Muscle of leg (tissue), 16 donors: ENCODE measurements at places on chromosomes 13 and 19.
A peak's percentile ranks its signal among the peaks of the same experiment; 100 is the strongest.

- peak overlapping the region; percentile 48 for H3K27ac ChIP-seq
- H3K4me1 ChIP-seq, result peaks cover 11% of the 10 kb centered on the region
- H3K36me3 ChIP-seq, result no peaks in the 10 kb centered on the region
- DNase-seq, result no peak
- H3K27me3 ChIP-seq, result no peaks in the 10 kb centered on the region
Measured at GRCh38 chr13:48578516-48579164, 45.8 kb upstream of the RCBTB2 start.

DNA sequence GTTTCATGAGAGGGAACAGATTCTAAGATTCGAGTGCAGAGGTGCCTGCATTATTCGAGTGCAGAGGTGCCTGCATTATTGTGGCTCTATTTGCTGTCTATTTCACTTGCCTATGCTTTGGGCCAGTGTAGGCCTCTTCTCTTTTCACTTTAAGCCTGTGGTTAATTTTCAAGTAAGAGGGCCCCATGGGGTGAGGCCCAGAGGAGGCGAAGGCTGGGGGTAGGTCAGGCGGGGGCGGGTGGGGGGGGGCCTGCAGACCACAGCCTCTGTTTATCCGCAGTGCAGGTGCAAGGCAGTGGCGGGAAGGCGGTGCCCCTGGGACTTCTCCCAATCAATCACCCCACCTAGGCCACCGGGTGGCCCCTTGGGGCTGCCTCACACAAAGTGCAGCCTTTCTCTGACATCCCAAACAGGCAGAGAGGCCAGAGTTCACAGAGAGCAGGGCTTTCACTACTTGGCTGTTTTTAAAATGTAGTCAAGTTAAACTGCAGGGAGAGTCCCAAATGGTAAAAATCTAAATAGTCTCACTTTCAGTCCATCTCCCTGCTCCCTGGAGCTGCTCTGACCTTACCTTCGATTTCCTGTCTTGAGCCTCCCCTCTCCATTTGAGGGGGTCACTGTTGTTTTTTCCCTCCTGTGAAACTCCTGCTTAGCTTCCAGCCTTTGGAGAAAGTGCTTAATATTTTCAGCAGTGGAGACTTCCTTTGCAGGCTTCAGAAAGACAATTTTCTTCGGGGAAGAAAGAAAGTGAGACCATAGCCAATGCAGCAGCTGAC is 249.0 kb downstream of the DLEU7 start:
- peak; percentile 83 for DNase-seq
- peaks cover 32% of the 10 kb centered on the region for H3K4me1 ChIP-seq
- H3K27ac ChIP-seq, result peak overlapping the region; percentile 78
- H3K4me3 ChIP-seq, result no peak overlapping the region
- H3K36me3 ChIP-seq, result no peaks in the 10 kb centered on the region

DNA sequence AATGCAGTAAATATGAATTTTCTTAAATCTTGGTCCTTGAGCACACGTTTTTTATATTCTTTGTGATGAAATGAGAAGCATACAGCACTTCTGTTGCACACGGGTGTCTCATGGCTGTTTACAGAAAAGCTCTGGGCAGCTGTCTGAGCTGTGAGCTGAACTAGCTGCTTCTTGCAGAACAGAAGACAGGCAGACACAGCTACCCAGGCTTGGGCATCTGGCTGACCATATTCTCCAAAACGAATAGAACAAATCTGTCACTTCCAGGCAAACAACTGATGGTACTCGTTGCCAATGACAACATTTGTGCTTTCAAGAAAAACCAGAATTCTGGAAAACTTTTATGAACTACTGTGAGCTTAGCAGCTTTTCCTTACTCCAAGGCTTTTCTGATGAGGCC is 16.2 kb downstream of the PCID2 start:
- no peaks in the 10 kb centered on the region for H3K4me1 ChIP-seq
- peaks cover 57% of the 10 kb centered on the region for H3K36me3 ChIP-seq
- no peak overlapping the region for H3K4me3 ChIP-seq
- no peak for DNase-seq
- no peaks in the 10 kb centered on the region for H3K27me3 ChIP-seq

- DNase-seq, result no peak
- H3K4me3 ChIP-seq, result no peak overlapping the region
- no peaks in the 10 kb centered on the region for H3K27me3 ChIP-seq
Measured at GRCh38 chr19:19445911-19446361, 40.5 kb downstream of the GATAD2A start.

GRCh38 chr19:9885077-9885552 is 50.0 kb downstream of the PIN1 start:
- H3K4me3 ChIP-seq, result no peak overlapping the region
- H3K27me3 ChIP-seq, result no peaks in the 10 kb centered on the region
- H3K27ac ChIP-seq, result no peak overlapping the region
- DNase-seq, result peak; percentile 96
- peaks cover 26% of the 10 kb centered on the region for H3K4me1 ChIP-seq
- no peaks in the 10 kb centered on the region for H3K36me3 ChIP-seq
